Colonic mucosa (tissue), 4 donors: ENCODE measurements at places on chromosomes 5 and 9. TPM values are rescaled to one million over a fixed set of nuclear protein-coding genes. Genes with fewer than 3 reads are reported as not detected.

TMED9 gene
- 187 TPM for total RNA-seq

DNA sequence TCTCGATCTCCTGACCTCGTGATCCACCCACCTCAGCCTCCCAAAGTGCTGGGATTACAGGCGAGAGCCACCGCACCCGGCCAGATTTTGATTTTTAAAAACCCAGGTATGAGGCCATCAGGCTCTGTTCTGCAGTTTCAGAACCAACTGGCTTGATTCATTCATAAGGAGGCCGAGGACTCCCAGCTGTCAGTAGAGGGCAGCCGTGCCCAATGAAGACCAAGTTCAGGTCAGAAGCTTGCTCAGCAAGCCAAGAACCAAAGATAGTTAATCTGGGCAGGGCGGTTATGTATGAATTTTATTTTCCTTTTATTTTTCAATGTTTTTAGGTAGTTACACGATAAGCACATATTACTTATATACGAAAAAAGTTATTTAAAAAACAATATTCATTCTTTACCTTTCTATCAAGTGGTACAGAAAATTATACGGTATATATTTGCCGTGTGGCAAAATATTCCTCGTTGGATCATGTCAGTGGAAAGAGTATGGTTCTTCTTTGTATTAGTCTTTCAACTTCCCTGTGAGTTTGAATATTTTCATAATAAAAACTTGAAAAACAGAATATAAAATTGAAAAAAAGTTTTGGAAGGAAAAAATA, 18.0 kb downstream of the MGAT1 start:
- H3K27me3 ChIP-seq: no peaks in the 10 kb centered on the region
- peak overlapping the region; percentile 48 for H3K27ac ChIP-seq
- H3K36me3 ChIP-seq: no peaks in the 10 kb centered on the region
- H3K4me1 ChIP-seq: no peaks in the 10 kb centered on the region
- no peak overlapping the region for H3K4me3 ChIP-seq

FER gene
- 15.7 TPM for total RNA-seq

DNA sequence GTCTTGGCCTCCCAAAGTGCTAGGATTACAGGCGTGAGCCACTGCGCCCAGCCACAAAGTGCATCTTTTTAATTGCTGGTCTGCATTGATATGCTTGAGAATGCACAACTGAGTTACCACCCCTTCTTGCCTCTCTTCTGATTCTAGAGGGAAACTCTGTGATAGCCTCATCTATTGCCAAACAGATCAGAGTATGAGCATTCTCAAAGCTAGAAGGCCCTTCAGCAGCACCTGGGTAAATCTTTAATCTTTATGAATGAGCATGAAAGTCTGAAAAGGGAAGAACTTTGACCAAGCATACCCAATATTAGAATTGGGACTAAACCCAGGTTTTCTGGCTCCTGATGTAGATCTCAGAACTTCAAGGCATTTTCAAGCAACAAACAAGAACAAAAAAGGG, 298.3 kb upstream of the TNC start:
- no peaks in the 10 kb centered on the region for H3K4me1 ChIP-seq
- no peaks in the 10 kb centered on the region for H3K36me3 ChIP-seq
- DNase-seq: no peak

FOXD4 gene
- not detected for total RNA-seq

- H3K36me3 ChIP-seq: no peaks in the 10 kb centered on the region
- H3K27ac ChIP-seq: no peak overlapping the region
- no peak overlapping the region for H3K4me3 ChIP-seq
- no peaks in the 10 kb centered on the region for H3K27me3 ChIP-seq
These were observed 266.5 kb upstream of the EFNA5 start for GRCh38 chr5:107937204-107937603.

DNA sequence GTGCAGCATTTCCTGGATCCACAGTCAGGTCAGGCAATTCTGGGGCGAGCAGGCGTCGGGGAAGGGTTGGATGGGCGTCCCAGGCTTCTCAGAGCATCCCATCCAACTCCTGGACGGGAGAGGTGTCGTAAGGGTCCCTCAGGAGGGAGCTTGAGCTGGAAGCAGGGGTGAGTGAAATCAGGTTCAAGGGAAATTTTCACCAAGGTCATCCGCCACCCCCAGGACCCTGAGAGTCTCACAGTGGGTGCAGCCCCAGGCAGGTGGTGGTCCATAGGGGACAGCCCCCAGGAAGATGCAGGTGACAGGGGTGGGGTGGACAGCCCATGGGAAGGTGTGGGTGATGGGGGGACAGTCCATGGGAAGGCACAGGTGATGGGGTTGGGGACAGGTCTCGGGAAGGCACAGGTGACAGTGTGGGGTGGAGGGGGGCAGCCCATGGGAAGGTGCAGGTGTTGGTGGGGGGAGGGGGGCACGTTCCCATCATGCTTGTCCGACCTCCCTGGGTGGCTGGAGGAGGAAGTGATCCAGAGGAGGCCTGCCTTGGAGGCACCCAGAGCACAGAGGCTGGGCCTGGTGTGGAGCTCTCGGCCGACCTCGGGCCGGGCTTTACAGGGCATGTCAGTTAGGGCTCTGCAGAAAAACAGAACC, 48.9 kb downstream of the AHRR start:
- no peak overlapping the region for H3K4me3 ChIP-seq
- H3K27me3 ChIP-seq: peaks cover 8% of the 10 kb centered on the region
- peak; percentile 6 for DNase-seq
- no peaks in the 10 kb centered on the region for H3K4me1 ChIP-seq
- no peak overlapping the region for H3K27ac ChIP-seq

GRCh38 chr5:107743373-107744000, 72.8 kb upstream of the EFNA5 start:
- no peaks in the 10 kb centered on the region for H3K36me3 ChIP-seq
- no peaks in the 10 kb centered on the region for H3K4me1 ChIP-seq
- no peak overlapping the region for H3K4me3 ChIP-seq
- DNase-seq: no peak
- no peaks in the 10 kb centered on the region for H3K27me3 ChIP-seq
- no peak overlapping the region for H3K27ac ChIP-seq

DNA sequence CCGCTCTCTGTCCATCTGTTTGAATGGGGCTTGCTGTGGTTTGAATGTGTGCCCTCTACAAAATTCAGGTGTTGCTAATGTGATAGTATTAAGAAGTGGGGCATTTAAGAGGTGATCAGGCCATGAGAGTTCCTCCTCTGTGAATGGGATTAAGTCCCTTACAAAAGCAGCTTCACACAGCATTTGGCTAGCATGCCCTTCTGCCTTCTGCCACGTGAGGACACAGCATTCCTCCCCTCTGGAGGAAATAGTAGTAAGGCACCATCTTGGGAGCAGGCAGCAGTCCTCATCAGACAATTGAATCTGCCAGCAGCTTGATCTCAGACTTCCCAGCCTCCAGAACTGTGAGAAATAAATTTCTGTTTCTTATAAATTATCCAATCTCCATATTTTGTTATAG, 540.2 kb downstream of the CSNK1G3 start:
- H3K36me3 ChIP-seq: no peaks in the 10 kb centered on the region
- H3K4me3 ChIP-seq: no peak overlapping the region
- H3K27ac ChIP-seq: no peak overlapping the region
- no peaks in the 10 kb centered on the region for H3K4me1 ChIP-seq

- H3K4me3 ChIP-seq: no peak overlapping the region
- no peaks in the 10 kb centered on the region for H3K27me3 ChIP-seq
- H3K4me1 ChIP-seq: no peaks in the 10 kb centered on the region
- H3K36me3 ChIP-seq: no peaks in the 10 kb centered on the region
- DNase-seq: no peak
These were observed 265.3 kb upstream of the GAS1 start for GRCh38 chr9:87212605-87213021.

ZDHHC21 gene
- total RNA-seq: 14.1 TPM

SPZ1 gene
- total RNA-seq: not detected

DNA sequence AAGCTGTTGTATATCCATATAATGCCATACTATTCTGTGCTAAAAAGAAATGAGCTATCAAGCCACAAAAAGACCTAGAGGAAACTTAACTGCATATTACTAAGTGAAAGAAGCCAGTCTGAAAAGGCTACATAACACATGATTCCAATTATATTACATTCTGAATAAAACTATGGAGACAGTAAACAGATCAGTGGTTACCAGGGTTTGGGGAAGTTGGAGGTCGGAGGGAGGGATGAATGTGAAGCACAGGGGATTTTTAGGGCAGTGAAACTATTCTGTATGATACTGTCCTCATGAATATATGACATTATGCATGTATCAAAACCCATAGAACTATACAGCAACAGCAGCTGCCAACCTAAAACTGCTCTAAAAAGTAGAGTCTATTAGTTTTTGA, 5.6 kb upstream of the RFK start:
- no peak overlapping the region for H3K4me3 ChIP-seq
- no peaks in the 10 kb centered on the region for H3K36me3 ChIP-seq
- H3K27ac ChIP-seq: no peak overlapping the region
- peaks cover 3% of the 10 kb centered on the region for H3K4me1 ChIP-seq
- no peak for DNase-seq
- no peaks in the 10 kb centered on the region for H3K27me3 ChIP-seq

DNA sequence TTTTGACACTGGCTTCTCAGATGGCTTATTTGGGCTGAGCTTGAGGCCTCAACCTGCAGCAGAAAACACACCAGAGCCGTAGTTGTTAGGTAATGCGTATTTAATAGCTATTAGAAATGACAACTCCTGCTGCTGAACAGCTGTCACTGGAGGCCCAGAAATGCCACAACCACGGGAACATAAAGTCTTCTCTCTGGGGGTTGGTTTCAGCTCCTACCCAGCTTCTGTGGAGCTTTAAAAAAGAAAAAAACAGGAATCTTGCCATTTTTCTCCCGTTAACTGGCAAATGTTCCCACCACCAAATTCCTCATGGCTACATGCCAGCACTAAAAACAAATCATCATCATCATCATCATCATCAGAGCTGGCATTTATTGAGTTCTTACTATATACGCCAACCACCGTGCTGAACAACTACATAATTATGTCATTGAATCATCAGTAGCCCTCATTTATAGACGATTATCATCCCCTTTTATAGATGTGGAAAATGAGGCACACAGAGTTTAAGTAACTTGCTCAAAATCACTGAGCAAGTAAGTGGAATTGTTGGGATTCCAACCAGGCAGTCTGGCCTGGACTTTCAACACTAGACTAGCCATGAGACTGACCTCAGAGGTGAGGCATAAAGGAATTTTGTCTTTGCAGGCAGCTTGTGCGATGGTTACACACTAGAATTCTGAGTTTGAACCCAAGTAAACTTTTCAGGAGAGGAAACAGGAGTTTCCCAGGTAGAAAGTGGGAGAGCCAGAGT, 185.3 kb upstream of the WWC1 start:
- no peak overlapping the region for H3K27ac ChIP-seq
- no peak overlapping the region for H3K4me3 ChIP-seq
- H3K4me1 ChIP-seq: no peaks in the 10 kb centered on the region
- no peak for DNase-seq

EQTN gene
- total RNA-seq: 1.1 TPM

CKS2 gene
- total RNA-seq: 42.4 TPM

DNA sequence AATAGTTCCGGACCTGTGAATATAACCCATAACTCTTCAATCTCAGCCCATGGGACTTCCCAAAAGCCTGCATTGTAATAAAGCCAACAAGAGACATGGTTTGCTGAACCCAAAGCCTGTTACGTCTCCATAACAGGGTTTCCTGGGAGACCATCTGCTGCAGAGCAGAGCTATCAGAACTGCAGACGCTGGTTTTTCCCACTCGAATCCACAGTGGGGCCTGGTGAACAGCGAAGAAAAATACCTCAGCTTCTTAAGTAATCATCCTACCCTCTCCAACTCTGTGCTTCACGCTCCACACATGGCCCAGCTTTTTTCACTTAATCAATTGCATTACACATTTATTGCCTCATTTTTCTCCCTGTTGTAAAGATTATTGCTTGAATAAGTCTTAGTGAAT, 409.5 kb upstream of the GRIA1 start:
- H3K4me3 ChIP-seq: no peak overlapping the region
- no peak overlapping the region for H3K27ac ChIP-seq
- H3K4me1 ChIP-seq: no peaks in the 10 kb centered on the region
- no peak for DNase-seq
- no peaks in the 10 kb centered on the region for H3K27me3 ChIP-seq

ADAMTS19 gene
- total RNA-seq: 1.1 TPM

RNF183 gene
- 9.2 TPM for total RNA-seq

GRCh38 chr5:143791848-143792731, 19.9 kb upstream of the HMHB1 start:
- no peak overlapping the region for H3K4me3 ChIP-seq
- H3K27me3 ChIP-seq: no peaks in the 10 kb centered on the region
- H3K27ac ChIP-seq: no peak overlapping the region
- H3K4me1 ChIP-seq: no peaks in the 10 kb centered on the region

GRCh38 chr5:39520232-39520572, 95.4 kb upstream of the DAB2 start:
- H3K27ac ChIP-seq: peak overlapping the region; percentile 18
- H3K4me3 ChIP-seq: no peak overlapping the region
- no peak for DNase-seq
- H3K4me1 ChIP-seq: no peaks in the 10 kb centered on the region

DAB2 gene
- total RNA-seq: 46.4 TPM

GRCh38 chr9:3662671-3663070, 136.9 kb upstream of the RFX3 start:
- H3K4me3 ChIP-seq: no peak overlapping the region
- H3K27ac ChIP-seq: no peak overlapping the region
- no peak for DNase-seq
- no peaks in the 10 kb centered on the region for H3K27me3 ChIP-seq
- no peaks in the 10 kb centered on the region for H3K36me3 ChIP-seq

- peaks cover 6% of the 10 kb centered on the region for H3K4me1 ChIP-seq
- no peaks in the 10 kb centered on the region for H3K27me3 ChIP-seq
- peak; percentile 7 for DNase-seq
- no peaks in the 10 kb centered on the region for H3K36me3 ChIP-seq
- no peak overlapping the region for H3K4me3 ChIP-seq
These were observed 31.5 kb upstream of the MVB12B start for GRCh38 chr9:126295082-126295477.

DNA sequence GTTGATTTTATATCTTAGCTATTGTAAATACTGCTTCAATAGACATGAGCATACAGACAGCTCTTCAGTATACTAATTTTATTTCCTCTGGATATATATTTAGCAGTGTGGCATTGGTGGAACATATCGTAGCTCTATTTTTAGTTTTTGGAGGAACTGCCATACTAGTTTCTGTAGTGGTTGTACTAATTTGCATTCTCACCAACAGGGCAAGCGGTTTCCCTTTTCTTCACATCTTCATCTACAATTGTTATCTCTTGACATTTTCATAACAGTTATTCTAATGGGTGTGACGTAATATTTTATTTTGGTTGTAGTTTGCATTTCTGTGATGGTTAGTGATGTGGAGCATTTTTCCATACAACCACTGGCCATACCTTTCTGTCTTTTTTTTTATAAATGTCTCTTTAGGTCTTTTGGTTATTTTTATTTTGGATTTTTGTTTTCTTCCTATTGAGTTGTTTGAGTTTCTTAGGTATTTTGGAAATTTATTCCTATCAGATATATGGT, 32.5 kb downstream of the TAF11L14 start:
- DNase-seq: no peak
- no peak overlapping the region for H3K4me3 ChIP-seq
- no peaks in the 10 kb centered on the region for H3K4me1 ChIP-seq

- no peak overlapping the region for H3K4me3 ChIP-seq
- no peak for DNase-seq
- H3K4me1 ChIP-seq: no peaks in the 10 kb centered on the region
- H3K27me3 ChIP-seq: no peaks in the 10 kb centered on the region
- H3K36me3 ChIP-seq: no peaks in the 10 kb centered on the region
- H3K27ac ChIP-seq: no peak overlapping the region
These were observed 9.0 kb upstream of the CPLX2 start for GRCh38 chr5:175862131-175863012.
